ENCODE measurements at places on chromosomes 5 and 9.

- DNase-seq = no peak
Measured at GRCh38 chr9:131112374-131113154, 12.8 kb upstream of the NUP214 start.

DNA sequence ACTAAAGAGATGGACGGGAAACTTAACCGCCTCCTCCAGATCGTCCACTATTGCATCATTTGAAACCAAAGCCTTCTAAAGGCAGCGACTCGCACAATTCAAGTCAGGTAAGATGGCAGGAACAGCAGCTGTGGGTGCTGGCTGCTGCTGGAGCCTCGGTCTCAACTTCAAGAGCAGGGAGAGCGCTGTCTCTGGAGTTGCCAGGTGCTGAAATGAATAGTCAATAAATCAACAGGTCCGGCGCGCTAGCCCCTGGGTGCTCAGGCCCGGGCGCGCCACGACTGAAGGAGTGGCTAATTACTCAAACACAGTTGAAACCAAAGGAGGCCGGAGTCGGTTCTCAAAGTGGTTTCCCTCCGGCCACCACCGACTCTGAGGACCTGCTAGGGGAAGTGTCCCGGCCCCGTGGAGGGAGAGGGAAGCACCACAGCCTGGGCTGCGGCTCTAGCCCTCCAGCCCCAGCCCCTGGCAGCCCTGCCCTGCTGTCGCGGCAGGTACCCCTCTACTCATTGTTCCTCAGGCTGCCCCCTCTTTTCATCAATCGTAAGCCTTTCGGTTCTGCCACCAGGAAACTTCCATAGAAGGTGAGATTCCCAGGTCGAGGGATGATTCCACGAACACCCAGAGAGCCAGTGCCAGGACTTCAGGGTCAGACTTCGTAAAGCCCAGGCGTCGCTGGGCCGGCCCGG, 804 bp downstream of the TTC39B start:
- peak; percentile 60 for DNase-seq

- no peak for DNase-seq
Measured at GRCh38 chr5:111765613-111766571, 8.9 kb upstream of the NREP start.

GRCh38 chr9:93562157-93562556, 14.2 kb upstream of the PHF2 start:
- DNase-seq = no peak

DNA sequence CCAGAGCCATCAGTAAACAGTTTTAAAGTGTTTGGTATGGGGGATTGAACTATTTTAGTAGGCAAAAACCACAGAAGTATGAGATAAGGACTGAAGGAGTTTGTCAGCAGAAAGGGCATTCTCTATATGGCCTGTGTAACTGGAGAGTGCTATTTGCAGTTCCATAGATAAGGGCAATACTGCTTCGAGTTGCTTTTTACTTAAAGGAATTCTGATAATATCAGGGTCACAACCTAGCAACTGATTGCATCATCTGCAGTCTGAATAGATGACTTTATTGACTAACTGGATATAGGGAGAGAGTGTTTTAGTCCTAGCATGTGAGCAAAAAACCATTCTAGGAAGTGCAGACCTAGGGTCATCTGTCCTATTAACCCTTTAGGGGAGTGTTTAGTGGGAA, 645.2 kb upstream of the PTPRD start:
- DNase-seq = no peak

GRCh38 chr9:136395020-136395340, 5.0 kb downstream of the SNAPC4 start:
- DNase-seq = no peak

- DNase-seq = no peak
Measured at GRCh38 chr5:39342460-39342859, 21.8 kb downstream of the C9 start.

DNA sequence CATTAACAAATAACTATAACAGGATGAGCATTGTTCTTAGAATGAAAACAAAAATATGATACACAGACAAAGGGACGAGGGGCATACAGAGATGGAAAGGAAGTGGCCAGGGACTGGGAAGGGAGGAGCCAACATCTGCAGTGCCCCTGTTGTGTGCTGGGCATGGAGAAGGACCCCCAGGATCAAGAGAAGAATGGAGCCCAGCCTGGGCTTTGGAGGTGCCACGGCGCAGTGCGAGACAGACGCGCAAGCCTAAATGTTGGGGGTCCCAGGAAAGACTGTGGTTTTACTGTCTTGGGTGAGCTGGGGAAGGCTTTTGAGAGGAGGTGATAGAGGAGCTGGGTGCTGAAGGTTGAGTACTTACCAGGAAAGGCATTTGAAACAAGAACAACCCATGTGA, 28.4 kb upstream of the DUSP1 start:
- DNase-seq = no peak

GRCh38 chr5:93600409-93601070, 17.5 kb downstream of the NR2F1 start:
- no peak for DNase-seq

- no peak for DNase-seq
Measured at GRCh38 chr9:97508852-97509251, 7.4 kb downstream of the TMOD1 start.

- DNase-seq = no peak
Measured at GRCh38 chr5:109328626-109329025, 81.1 kb downstream of the PJA2 start.

DNA sequence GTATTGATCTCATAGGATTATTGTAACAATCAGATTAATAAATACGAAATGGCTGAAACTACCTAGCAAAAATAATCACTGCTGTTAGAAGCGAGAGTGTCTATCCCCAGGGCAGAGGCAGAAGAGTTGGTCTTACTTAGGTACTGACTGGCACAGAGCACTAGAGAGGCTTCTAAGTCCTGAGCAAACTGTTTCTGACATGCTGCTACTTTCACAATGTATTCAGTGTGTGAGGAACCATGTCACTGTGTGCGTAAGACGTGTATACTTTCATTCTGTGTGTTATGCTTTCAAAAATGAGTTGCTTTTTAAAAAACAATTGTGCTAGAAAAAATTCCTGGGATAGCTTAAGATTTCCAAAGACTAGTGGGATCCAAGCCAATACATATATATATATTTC, 5.5 kb upstream of the KLHL9 start:
- no peak for DNase-seq

GRCh38 chr5:35162848-35163709, 67.2 kb downstream of the PRLR start:
- no peak for DNase-seq

DNA sequence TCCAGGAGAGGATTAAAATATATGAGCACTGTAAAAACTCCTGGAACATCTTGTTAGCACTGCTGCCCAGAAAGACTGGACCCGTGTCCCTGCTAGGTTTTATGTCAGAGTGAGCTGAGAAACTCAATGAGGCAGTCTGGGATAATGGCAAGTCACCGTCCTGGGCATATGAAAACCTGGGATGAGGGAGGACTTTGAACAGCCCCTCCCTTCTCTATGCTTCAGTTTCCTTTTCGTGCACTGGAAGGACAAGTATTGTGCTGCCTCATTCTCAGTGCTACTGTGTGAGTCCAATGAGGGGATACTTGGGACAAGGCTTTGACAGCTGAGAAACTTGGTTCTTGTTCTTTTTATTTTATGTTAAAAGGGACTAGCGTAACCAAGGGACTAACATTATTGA, 143.0 kb upstream of the SHB start:
- DNase-seq = no peak

- DNase-seq = no peak
Measured at GRCh38 chr5:146529984-146530383, 14.0 kb upstream of the GPR151 start.

DNA sequence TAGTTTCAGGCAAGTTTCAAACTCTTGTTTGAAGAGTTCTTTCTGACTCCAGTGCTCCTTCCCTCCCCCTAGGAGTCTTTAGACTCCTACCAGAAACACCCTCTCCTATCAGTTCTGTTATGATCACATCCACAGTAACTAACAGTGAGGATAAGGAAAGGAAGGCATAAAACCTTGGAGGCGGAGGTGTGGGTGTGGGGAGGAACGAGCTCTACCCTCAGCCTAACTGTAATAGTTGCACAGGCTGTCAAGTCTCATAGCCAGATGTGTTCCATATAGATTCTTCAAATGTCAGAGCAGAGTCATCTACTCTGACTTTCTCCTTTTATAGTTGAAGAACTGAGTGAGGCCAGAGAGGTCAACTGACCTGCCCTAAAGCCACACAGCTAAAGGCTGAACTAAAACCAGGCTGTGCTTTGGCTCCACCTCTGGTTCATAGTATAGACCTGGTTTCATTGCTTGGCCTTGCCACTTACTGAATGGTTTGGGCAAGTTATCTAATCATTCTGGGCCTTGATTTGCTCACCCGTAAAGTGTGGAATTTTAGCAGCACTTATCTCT, 34.4 kb upstream of the PIK3R1 start:
- no peak for DNase-seq

DNA sequence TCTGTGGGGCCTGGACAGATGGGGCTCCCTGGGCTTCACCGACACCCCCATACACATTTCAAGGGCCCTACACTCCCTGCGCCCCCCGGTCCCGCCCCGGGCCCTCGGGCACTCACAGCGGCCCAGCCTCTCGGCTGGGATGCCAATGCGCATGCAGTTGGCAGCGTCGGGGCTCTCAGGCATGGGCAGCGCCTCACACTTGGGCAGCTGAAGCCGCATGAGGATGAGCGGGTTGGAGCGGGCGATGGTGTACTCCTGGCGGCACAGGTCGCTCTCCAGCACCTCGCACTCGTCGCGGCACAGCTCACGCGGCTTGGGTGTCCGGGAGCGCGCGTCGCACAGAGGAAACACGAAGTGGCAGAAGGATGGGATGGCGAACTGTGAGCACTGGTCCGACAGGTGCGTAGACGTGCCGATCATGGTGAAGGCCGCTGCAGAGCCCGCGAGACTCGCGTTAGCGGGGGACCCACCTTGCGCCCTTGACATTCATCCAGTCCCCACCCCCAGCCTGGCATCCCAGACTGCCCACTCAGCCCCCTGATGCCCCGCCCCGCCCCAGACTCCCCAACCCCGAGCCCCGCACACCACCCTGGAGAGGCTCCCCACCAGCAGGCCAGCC, 216.9 kb downstream of the ROR2 start:
- DNase-seq = no peak

- DNase-seq = no peak
Measured at GRCh38 chr9:137295849-137296669, 6.0 kb downstream of the NRARP start.

DNA sequence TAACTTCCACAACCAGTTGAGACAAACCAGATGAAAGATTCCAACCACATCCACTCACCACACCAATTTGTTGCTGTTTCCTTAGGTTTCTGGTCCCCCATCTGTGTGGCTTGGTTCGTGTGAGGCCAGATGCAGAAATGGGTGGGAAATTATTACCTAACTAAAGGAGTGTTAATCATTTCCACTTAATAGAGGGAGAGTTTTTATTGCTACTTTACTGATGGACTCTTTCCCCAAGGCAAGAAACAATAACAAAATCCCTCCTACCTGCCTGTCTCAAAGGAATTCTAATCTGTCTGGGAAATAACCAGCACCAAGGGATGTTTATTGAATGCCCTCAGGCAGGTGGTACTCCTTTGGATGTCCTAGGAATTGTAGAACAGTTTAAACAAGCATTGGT, 76.3 kb downstream of the TMEM167A start:
- DNase-seq = no peak
